ENCODE measurements at places on chromosomes 3 and 15.

DNA sequence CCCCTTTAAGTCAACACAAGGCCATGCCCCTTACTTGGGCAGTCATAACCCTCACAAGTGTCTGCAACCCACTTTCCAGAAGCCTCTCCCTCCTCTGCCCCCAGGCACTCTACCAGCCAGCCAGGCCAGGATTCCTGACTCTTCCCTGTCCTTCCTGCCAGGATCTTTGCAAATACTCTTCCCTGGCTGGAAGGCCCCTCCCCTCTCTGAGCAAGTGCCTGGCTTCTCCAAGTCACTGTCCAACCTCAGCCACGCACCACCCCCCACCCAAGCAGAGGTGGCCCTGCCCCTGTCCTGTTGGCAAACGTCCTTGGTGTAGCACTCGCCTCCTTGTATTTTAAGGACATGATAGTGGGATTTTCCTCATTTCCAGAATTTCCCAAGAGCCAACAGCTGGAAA is 54.7 kb upstream of the USP3 start:
- DNase-seq, result no peak

DNA sequence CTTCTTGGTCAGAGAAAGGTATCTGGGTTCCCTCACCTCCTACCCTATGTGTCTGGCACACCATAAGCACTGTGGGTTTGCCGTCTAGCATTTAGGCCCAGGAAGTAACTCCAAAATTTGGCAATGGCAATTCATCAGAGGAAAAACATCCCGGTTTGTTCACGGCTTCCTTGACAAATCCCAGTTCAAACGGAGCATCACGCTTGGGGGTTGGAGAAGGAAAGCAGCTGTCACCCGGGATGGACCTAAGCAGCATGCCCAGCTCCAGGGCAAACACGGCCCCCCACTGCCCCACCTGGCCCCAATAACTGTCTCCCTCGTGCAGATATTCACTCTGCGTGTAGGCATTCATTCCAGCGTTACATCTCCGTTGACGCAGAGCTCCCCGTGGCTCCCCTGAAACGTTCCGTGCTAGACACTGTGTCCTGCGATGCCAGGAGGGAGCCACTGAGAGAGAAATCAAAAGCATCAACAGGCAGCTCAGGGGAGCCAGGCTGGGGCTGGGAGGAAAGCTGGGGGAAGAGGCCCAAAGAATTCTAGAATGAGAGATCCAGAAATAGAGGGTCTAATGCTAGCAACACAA is 41.4 kb downstream of the NTRK3 start:
- DNase-seq, result no peak

GRCh38 chr3:161555320-161555719 is 58.7 kb downstream of the OTOL1 start:
- no peak for DNase-seq

GRCh38 chr15:61032600-61033286 is 196.4 kb downstream of the RORA start:
- DNase-seq, result no peak

DNA sequence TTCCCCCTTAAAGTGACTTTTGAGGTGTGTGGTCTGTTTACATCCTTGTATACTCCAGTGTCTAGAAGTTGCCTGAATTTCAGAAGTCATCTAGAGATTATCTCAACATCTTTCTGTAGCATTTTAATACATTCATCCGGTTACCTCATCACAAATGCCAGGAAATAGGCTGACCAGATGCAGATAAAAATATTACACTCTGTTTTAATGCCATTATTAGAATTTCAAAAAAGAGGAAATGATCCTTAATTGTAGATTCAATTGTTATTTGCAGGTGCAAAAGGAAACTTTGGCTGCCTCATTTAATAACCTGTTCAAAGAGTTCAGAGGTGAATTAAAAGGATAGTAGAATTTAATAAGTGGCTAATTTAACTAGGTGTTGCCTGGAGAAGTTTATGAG is 290.9 kb downstream of the C3orf38 start:
- DNase-seq, result no peak

GRCh38 chr3:39937874-39938273 is 128.5 kb downstream of the MYRIP start:
- DNase-seq, result no peak

DNA sequence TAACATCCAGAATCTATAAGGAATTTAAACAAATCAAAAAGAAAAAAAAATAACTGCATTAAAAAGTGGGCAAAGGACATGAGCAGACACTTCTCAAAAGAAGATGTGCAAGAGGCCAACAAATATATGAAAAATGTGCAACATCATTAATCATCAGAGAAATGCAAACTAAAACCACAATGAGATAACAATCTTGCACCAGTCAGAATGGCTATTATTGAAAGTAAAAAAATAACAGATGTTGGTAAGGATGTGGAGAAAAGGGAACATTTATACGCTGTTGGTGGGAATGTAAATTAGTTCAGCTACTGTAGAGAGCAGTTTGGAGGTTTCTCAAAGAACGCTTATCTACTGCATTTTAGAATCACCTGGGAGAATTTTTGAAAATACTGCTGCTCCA is 186.1 kb downstream of the OTOL1 start:
- no peak for DNase-seq

GRCh38 chr3:105228696-105229095 is 138.0 kb upstream of the ALCAM start:
- DNase-seq, result no peak

- no peak for DNase-seq
These were observed 2.6 kb upstream of the SUSD5 start for GRCh38 chr3:33221241-33221640.

- DNase-seq, result no peak
These were observed 2.2 kb downstream of the SLC6A20 start for GRCh38 chr3:45794177-45794560.

- DNase-seq, result no peak
These were observed 120.8 kb upstream of the UMPS start for GRCh38 chr3:124609402-124609801.

- no peak for DNase-seq
These were observed 3.9 kb downstream of the CPOX start for GRCh38 chr3:98589331-98590036.

- DNase-seq, result no peak
These were observed 180.6 kb upstream of the LRRN1 start for GRCh38 chr3:3618623-3619022.

- DNase-seq, result no peak
These were observed 123.2 kb downstream of the DNAJB8 start for GRCh38 chr3:128343287-128344051.

DNA sequence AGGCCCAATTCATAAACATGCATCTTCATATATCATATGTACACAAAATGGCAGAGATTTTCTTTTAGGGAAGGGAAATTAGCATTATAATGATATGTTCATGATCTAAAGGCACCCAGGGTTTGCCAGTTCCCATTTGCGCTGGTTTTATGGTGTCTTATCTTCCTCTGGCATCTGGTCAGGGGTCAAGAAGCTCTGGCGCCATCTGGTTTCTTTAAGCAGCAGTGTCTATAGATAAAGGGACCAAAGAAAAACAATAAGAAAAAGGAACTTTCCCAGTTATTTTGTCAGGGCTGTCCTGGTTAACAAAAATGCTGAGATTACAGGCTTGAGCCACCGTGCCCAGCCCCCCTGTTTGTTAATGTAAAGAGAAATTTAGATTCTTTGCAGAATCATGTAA is 3.3 kb upstream of the DCP1A start:
- no peak for DNase-seq

- no peak for DNase-seq
These were observed 110.0 kb downstream of the AQP9 start for GRCh38 chr15:58247855-58248842.

DNA sequence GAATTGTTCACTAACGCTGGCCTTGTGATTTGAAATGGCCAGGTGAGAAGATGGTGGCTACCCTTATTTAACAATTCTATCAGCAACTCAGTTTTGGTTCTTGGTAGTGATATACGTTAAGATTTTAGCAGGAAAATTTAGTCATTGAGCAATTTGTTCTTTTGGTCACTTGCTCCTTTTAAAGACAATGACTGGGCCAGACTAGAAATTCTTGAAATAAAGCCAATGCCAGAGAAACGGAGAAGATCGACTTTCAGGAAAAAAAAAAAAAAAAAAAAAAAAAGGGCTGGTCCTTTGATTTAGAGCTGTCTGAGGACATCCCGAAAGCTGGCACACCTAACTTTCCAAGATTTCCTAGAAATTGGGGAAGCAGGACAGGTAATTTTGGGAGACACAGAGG is 178.5 kb downstream of the FNDC3B start:
- DNase-seq, result no peak

DNA sequence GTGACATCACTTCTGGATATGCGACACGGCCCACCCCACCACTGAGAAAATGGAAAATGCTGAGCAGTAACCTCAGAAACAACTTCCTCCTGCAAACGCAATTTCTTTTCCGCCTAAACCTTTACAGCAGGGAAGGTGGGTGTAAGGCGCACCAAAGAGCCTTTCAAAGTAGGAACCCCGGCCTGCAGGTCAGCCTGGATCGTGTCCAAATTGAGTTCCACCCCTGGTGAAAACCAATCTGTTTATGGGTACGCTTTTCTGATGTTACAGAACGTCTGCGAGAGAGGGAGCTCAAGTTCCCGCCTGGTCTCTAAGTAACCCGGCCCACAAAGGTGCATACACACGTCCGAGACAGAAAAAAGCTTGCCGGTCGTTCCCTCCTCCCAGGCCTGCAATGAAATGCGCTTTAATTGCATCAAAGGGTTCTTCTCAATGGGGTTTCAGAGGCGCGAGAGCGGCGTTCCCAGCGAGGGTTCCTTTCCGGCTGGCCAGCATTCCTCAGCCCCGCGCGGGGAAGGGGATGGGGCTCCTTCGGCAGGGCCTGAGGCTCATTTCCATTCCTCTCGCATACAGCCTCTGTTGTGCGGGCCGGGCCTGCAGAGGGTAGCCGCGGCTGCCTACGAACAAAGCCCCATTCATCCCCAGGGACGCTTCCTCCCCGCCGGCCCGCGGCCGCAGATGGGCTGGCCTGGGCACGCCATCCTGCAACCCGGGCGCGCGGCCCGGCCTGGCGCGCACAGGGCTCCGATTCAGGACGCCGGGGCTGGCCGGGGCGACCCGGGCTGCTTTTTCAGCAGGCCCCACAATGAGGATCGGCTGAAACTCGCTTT is 138.1 kb downstream of the TMCO5A start:
- DNase-seq, result no peak

GRCh38 chr15:59688423-59688781 is 718 bp downstream of the BNIP2 start:
- DNase-seq, result peak; percentile 48

DNA sequence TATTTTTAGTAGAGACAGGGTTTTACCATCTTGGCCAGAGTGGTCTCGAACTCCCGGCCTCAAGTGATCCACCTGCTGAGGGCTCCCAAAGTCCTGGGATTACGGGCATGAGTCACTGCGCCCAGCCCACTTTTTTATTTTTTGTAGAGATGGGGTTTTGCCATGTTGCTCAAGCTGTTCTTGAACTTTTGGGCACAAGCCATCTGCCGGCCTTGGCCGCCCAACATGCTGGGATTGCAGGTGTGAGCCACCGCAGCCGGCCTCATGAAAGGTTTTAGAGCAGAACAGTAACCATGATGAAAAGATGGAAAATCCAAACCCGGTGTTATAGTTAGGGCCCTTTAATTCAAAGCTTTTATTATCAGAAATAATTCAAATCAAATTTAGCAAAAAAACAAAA is 15.6 kb upstream of the MB21D2 start:
- no peak for DNase-seq

GRCh38 chr3:107985496-107985895 is 105.3 kb downstream of the CD47 start:
- no peak for DNase-seq

- no peak for DNase-seq
These were observed 31.1 kb upstream of the RYR3 start for GRCh38 chr15:33279613-33280205.

DNA sequence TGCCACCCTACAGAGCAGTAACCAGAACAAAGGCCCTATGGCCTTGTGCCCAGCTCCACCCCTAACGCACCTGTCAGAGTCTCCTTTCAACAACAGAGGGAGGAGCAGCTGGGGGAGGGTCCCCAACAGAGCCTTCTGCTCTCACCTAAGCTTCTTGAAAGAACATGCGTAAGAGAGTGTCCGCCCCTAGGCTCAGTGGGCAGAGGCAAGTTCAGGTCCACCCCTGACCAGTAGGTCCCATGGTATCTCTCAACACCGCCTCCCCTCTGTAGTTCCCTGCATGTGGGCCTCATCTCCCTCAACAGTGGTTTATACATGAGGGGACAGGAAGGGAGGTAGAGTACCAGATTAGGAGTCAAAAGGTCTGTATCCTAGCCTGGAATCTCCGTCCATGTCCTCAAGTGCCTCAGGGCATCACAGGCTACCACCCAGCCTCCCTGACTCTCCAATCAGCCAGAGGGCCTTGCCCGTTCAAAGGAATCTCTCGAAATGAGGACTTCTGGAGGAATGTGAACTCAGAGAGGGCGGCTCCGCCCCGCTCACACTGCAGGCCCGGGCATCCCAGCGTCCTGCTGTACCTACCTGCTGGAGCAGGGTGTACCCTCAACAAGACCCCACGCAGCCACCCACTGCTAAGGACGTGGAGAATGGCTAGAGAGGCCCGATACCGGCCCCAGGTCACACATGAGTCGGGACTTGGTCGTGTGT is 680 bp downstream of the POC1A start:
- no peak for DNase-seq

- peak; percentile 5 for DNase-seq
These were observed 390.4 kb upstream of the LMCD1 start for GRCh38 chr3:8110966-8111798.

- DNase-seq, result no peak
These were observed 19.3 kb upstream of the PYDC2 start for GRCh38 chr3:191441687-191442086.

Data from AG09309 (cell line).